ENCODE measurements at places on chromosomes 5 and 9. TPM values are rescaled to one million over a fixed set of nuclear protein-coding genes. Genes with fewer than 3 reads are reported as not detected.

DNA sequence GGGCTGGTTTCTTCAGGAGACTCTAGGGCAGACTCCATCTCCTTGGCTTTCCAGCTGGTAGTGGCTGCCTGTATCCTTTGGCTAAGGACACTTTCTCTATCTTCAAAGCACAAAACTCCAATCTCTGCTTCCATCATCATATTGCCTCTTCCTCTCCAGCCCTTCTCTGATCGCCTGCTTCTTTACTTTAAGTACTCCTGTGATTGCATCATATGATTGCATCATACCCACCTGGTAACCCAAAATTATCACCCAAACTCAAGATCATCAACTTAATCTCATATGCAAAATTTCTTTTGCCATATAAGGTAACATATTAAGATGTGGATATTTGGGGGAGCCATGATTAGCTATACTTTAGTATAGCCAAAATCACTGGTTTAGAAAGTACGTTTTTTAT is 1092.6 kb upstream of the CDH6 start:
- H3K27me3 ChIP-seq, result no peaks in the 10 kb centered on the region
- no peak for DNase-seq
- no peaks in the 10 kb centered on the region for H3K36me3 ChIP-seq

GRCh38 chr9:114048533-114049415 is 29.3 kb downstream of the AMBP start:
- no peak overlapping the region for H3K27ac ChIP-seq
- peaks cover 6% of the 10 kb centered on the region for H3K27me3 ChIP-seq
- peaks cover 21% of the 10 kb centered on the region for H3K4me1 ChIP-seq
- no peak for DNase-seq
- H3K36me3 ChIP-seq, result no peaks in the 10 kb centered on the region
- H3K4me3 ChIP-seq, result no peak overlapping the region

- no peak overlapping the region for H3K4me3 ChIP-seq
- no peaks in the 10 kb centered on the region for H3K27me3 ChIP-seq
- no peak overlapping the region for H3K27ac ChIP-seq
- no peak for DNase-seq
- peaks cover 24% of the 10 kb centered on the region for H3K4me1 ChIP-seq
- H3K36me3 ChIP-seq, result peaks cover 7% of the 10 kb centered on the region
Measured at GRCh38 chr5:76675364-76675763, 40.6 kb upstream of the F2R start.

- no peaks in the 10 kb centered on the region for H3K36me3 ChIP-seq
- no peak for DNase-seq
- no peaks in the 10 kb centered on the region for H3K27me3 ChIP-seq
- H3K4me3 ChIP-seq, result no peak overlapping the region
Measured at GRCh38 chr5:149459891-149460290, 80.8 kb upstream of the IL17B start.

GRCh38 chr5:121029536-121030245 is 565.6 kb downstream of the PRR16 start:
- H3K4me1 ChIP-seq, result no peaks in the 10 kb centered on the region
- H3K27ac ChIP-seq, result no peak overlapping the region
- DNase-seq, result no peak
- no peaks in the 10 kb centered on the region for H3K27me3 ChIP-seq
- H3K36me3 ChIP-seq, result no peaks in the 10 kb centered on the region
- H3K4me3 ChIP-seq, result no peak overlapping the region

DNA sequence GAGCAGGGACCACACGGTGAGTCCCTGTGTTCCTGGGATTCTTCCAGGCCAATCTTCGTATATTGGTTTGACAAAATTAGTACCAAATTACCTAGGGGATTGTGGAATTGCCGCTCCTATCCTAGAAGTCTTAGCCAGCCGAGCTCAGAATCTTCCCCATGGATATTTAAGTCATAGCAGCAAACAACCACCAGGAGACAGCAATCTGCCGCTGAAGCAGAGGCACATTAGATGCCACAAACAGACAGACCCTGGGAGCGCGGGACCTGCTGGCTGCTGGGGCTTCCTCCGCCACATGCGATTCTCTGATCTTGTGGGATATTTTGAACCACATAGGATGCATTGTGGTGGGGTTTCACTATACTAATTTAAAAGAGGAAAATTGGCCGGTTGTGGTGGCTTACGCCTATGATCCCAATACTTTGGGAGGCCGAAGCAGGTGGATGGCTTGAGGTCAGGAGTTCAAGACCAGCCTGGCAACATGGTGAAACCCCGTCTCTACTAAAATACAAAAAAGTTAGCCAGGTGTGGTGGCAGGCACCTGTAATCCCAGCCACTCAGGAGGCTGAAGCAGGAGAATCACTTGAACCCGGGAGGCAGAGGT is 31.7 kb upstream of the ZBTB43 start:
- 0 out of 2 replicates have a peak, but pooled peaks cover 2% of the 10 kb centered on the region for H3K27me3 ChIP-seq
- peak; percentile 32 for DNase-seq
- no peak overlapping the region for H3K4me3 ChIP-seq

GRCh38 chr5:17203329-17204132 is 13.9 kb upstream of the BASP1 start:
- no peak overlapping the region for H3K4me3 ChIP-seq
- H3K36me3 ChIP-seq, result no peaks in the 10 kb centered on the region
- H3K27me3 ChIP-seq, result peaks cover 4% of the 10 kb centered on the region
- H3K4me1 ChIP-seq, result no peaks in the 10 kb centered on the region
- DNase-seq, result peak; percentile 41

GRCh38 chr5:28896949-28897348 is 1858.6 kb upstream of the CDH9 start:
- H3K4me3 ChIP-seq, result no peak overlapping the region
- H3K36me3 ChIP-seq, result no peaks in the 10 kb centered on the region
- H3K27me3 ChIP-seq, result no peaks in the 10 kb centered on the region
- peak; percentile 1 for DNase-seq
- no peaks in the 10 kb centered on the region for H3K4me1 ChIP-seq

GRCh38 chr5:115418788-115419187 is 122.3 kb upstream of the CCDC112 start:
- no peak for DNase-seq
- H3K4me1 ChIP-seq, result peaks cover 9% of the 10 kb centered on the region
- H3K27me3 ChIP-seq, result peaks cover 2% of the 10 kb centered on the region
- no peak overlapping the region for H3K27ac ChIP-seq
- no peak overlapping the region for H3K4me3 ChIP-seq

DNA sequence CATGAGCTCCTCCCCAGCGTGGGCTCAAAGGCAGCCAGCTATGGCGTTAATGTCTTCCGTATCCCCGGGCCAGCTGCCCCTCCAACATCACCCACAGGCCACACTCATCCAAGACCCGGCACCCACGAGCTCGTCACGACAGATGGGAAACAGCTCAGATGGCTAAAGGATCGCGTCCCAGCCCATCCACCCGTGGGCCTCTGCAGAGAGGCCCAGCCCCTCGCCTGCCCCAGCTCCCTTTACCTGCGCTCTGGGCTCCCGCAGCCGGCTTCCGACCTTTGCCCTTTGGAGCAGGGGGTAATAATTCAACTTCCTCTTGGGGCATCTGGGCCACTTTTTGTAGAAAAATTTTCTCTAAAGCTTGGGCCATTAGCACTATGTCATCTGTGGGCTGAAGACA is 16.5 kb downstream of the BRD3 start:
- peaks cover 9% of the 10 kb centered on the region for H3K4me1 ChIP-seq
- no peak overlapping the region for H3K27ac ChIP-seq
- H3K36me3 ChIP-seq, result peaks cover 40% of the 10 kb centered on the region
- H3K4me3 ChIP-seq, result no peak overlapping the region
- no peak for DNase-seq
- H3K27me3 ChIP-seq, result no peaks in the 10 kb centered on the region

GRCh38 chr9:89686126-89686525 is 81.3 kb downstream of the GADD45G start:
- no peak overlapping the region for H3K4me3 ChIP-seq
- H3K36me3 ChIP-seq, result no peaks in the 10 kb centered on the region
- H3K27ac ChIP-seq, result no peak overlapping the region
- no peaks in the 10 kb centered on the region for H3K27me3 ChIP-seq

DNA sequence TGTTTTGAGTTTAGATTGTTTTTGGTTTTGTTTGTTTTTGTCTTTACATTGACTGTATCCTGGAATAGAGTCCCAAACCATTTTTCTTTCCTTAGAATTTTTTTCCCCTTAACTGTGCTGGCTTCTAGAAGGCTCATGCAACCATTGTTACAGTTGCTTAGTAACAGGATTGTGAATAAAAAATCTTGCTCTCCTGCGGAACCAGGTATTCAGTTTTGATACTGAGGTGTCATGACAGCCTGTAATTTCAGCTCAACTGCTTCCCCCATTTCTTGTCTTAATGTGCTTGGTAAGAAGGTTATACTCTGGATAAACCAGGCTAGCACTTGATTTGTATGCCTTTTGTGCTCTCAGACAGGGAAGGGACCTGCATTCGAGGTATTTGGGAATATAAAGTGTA is 42.1 kb downstream of the FOCAD start:
- H3K4me3 ChIP-seq, result no peak overlapping the region
- H3K27ac ChIP-seq, result no peak overlapping the region
- H3K4me1 ChIP-seq, result no peaks in the 10 kb centered on the region
- H3K27me3 ChIP-seq, result no peaks in the 10 kb centered on the region
- H3K36me3 ChIP-seq, result peaks cover 3% of the 10 kb centered on the region

DNA sequence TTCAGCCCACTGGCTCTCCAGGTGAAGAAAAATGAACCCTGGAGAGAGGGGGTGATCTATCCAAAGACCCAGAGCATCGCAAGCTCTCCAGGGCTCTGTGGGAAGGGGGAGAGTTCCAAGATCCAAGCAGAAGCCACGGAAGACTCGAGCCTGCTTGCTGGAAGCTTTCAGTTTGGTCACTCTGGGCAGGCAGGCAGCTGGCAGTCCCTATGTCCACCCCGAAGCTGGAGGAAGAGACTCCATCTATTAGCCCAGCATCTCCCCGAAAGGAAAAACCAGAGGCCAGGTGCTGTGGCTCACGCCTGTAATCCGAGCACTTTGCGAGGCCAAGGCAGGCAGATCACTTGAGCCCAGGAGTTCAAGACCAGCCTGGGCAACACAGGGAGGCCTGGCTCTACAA is 10.7 kb upstream of the SPARC start:
- no peak for DNase-seq
- no peaks in the 10 kb centered on the region for H3K36me3 ChIP-seq
- H3K27me3 ChIP-seq, result no peaks in the 10 kb centered on the region
- no peak overlapping the region for H3K4me3 ChIP-seq
- H3K4me1 ChIP-seq, result peaks cover 81% of the 10 kb centered on the region

- H3K27me3 ChIP-seq, result peaks cover 5% of the 10 kb centered on the region
- H3K4me3 ChIP-seq, result no peak overlapping the region
- no peak for DNase-seq
- H3K27ac ChIP-seq, result no peak overlapping the region
Measured at GRCh38 chr9:89473762-89474469, 24.0 kb downstream of the SEMA4D start.

DNA sequence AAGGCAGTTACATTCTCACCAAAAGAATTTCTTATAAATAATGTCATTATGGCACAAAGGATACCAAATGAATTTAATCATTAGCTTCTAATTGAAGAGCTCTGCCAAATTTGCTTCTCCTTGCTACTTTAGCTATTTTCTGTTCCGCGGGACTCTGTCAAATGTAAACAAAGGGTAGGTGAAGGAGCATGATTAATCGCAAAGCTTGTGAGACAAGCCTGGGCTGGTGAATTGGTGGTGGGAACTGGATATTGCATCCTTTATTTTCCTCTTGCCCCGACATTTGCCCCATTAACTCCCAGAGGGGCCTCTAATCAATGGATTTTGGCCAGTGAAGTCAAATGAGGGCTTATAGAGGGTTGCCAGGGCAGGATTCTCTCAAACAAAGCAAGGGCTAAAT is 234.2 kb upstream of the RFX3 start:
- H3K4me1 ChIP-seq, result no peaks in the 10 kb centered on the region
- DNase-seq, result no peak
- H3K27me3 ChIP-seq, result no peaks in the 10 kb centered on the region
- H3K36me3 ChIP-seq, result no peaks in the 10 kb centered on the region
- H3K4me3 ChIP-seq, result no peak overlapping the region

DNA sequence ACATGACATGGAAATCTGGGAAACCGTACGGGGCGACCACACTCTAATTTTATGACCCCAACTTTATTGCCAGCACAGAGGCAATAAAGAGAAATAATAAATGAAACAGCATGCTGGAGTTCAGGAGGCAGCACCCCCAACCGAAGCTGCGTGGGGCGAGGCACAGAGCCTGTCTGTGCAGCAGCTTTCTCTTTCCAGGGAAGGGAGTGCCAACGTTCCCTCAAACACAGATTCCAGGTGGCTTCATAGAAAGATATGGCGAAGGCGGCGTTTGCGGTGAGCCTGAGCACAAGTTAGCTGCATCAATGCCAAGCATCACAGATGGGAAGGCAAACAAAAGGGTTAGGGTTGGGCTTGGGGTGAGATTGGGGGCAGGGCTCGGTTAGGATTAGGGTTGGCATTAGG is 114.8 kb downstream of the HSD17B3 start:
- H3K4me1 ChIP-seq, result no peaks in the 10 kb centered on the region
- H3K27me3 ChIP-seq, result no peaks in the 10 kb centered on the region
- DNase-seq, result no peak
- no peak overlapping the region for H3K4me3 ChIP-seq
- H3K27ac ChIP-seq, result no peak overlapping the region

- H3K27me3 ChIP-seq, result no peaks in the 10 kb centered on the region
- no peaks in the 10 kb centered on the region for H3K36me3 ChIP-seq
- H3K4me3 ChIP-seq, result no peak overlapping the region
Measured at GRCh38 chr9:16032799-16033198, 480.0 kb downstream of the CCDC171 start.

- H3K27ac ChIP-seq, result no peak overlapping the region
- no peaks in the 10 kb centered on the region for H3K4me1 ChIP-seq
- H3K36me3 ChIP-seq, result no peaks in the 10 kb centered on the region
- no peak for DNase-seq
- no peak overlapping the region for H3K4me3 ChIP-seq
- no peaks in the 10 kb centered on the region for H3K27me3 ChIP-seq
Measured at GRCh38 chr5:100519075-100519474, 16.1 kb upstream of the FAM174A start.

GRCh38 chr5:156974328-156974727 is 11.3 kb upstream of the TIMD4 start:
- H3K4me1 ChIP-seq, result no peaks in the 10 kb centered on the region
- no peak overlapping the region for H3K27ac ChIP-seq
- no peaks in the 10 kb centered on the region for H3K36me3 ChIP-seq

- no peaks in the 10 kb centered on the region for H3K4me1 ChIP-seq
- no peak overlapping the region for H3K27ac ChIP-seq
- no peaks in the 10 kb centered on the region for H3K36me3 ChIP-seq
- no peaks in the 10 kb centered on the region for H3K27me3 ChIP-seq
- no peak for DNase-seq
- H3K4me3 ChIP-seq, result no peak overlapping the region
Measured at GRCh38 chr9:93613791-93614190, 37.4 kb downstream of the PHF2 start.

Gene NREP
- total RNA-seq, result 48.5 TPM

Gene ZFAND5
- 41.8 TPM for total RNA-seq

Gene FABP6
- total RNA-seq, result not detected

Gene ENTPD2
- total RNA-seq, result 0.87 TPM

Gene RGMB
- total RNA-seq, result 2.3 TPM

Gene RGS7BP
- not detected for total RNA-seq

Measured in HepG2 (cell line).